ENCODE measurements at places on chromosomes 3 and 15.
A peak's percentile ranks its signal among the peaks of the same experiment; 100 is the strongest.

- no peaks in the 10 kb centered on the region for H3K4me1 ChIP-seq
- no peaks in the 10 kb centered on the region for H3K36me3 ChIP-seq
- no peak overlapping the region for H3K27ac ChIP-seq
- no peak overlapping the region for H3K4me3 ChIP-seq
Measured at GRCh38 chr15:92200891-92201290, 192.8 kb upstream of the ST8SIA2 start.

GRCh38 chr3:132605374-132605792 lies 8.3 kb downstream of the ACKR4 start:
- no peaks in the 10 kb centered on the region for H3K27me3 ChIP-seq
- H3K27ac ChIP-seq, result no peak overlapping the region

DNA sequence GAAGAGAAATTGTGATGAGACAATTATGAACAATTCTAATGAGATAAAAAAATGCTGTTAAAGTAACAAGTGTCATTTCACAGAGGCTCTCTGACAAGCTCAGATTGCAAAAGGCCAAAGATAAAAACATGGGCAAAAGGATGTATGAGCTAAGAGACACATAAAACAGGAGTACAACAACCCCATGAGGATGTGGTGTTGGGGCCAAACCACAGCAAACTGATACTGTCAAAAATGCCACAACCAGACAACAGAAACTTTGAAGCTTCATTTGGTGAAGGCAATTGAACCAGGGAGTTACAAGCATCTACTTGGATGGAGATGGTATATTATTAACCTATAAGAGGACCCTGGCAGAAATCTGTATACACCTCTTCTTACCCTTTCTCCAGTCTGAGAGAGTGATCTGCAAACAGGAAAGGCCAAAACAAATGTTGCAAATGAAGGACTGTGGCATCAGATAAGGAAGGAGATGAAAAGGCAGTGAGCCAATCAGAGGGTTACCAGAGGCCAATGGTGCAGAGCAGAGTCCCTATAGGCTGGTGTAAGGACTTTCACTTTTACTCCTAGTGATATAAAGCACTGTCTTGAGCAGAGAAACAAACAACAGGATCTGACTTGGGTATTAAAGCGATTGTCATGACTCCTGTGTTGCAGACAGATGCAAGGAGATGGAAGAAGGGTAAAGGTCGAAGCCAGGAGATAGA lies 659.0 kb downstream of the NTRK3 start:
- H3K36me3 ChIP-seq, result no peaks in the 10 kb centered on the region
- H3K27me3 ChIP-seq, result no peaks in the 10 kb centered on the region
- H3K4me1 ChIP-seq, result peaks cover 4% of the 10 kb centered on the region
- DNase-seq, result no peak
- no peak overlapping the region for H3K4me3 ChIP-seq
- H3K27ac ChIP-seq, result no peak overlapping the region

- H3K27me3 ChIP-seq, result peaks cover 6% of the 10 kb centered on the region
- no peak overlapping the region for H3K4me3 ChIP-seq
- no peaks in the 10 kb centered on the region for H3K36me3 ChIP-seq
- DNase-seq, result no peak
Measured at GRCh38 chr3:16112910-16113504, 61.5 kb upstream of the GALNT15 start.

- no peak for DNase-seq
- no peaks in the 10 kb centered on the region for H3K27me3 ChIP-seq
- H3K4me1 ChIP-seq, result no peaks in the 10 kb centered on the region
- H3K4me3 ChIP-seq, result no peak overlapping the region
Measured at GRCh38 chr15:79035111-79035601, 55.4 kb downstream of the RASGRF1 start.

- H3K36me3 ChIP-seq, result no peaks in the 10 kb centered on the region
- no peak overlapping the region for H3K27ac ChIP-seq
- no peak for DNase-seq
- H3K4me1 ChIP-seq, result no peaks in the 10 kb centered on the region
- no peaks in the 10 kb centered on the region for H3K27me3 ChIP-seq
Measured at GRCh38 chr3:19749448-19750017, 184.5 kb downstream of the EFHB start.

DNA sequence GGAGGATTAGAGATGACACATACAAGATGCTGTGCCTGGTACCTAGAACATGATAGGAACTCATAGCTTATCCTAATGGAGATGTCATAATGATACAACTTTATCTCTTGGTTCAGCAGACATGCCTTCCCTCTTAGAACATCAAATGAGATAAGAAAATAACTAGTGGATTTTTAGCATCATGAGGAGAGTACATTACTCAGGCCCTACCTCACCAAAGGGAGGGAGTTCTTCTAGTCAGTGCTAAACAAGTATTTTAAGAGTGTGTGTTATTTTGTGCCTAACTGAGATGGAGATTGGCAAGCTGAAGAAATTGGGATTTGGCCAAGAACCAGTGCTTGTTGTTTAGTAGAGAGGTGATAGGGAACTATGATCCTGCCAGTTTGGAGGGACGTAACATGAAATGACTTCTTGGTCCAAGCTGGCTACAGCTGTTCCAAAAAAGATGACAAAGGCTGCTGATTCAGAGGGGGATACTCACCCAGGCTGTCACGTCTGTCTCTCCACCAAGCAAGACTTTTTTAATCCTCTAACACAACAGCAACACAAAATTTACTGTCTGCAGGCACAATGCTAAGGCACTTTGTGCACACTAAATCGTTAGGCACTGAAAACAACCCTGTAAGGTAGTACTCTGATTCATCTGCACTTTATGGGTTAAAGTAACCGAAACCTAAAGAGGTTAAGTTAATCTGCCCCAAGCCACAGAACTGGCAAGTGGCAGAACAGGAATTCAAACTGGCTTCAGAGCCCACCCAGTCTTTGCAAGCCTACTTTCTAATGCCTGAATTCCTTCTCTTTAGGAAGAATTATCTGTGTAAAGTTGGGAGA lies 126.5 kb downstream of the CMSS1 start:
- H3K27ac ChIP-seq, result no peak overlapping the region
- no peaks in the 10 kb centered on the region for H3K36me3 ChIP-seq
- H3K27me3 ChIP-seq, result no peaks in the 10 kb centered on the region
- no peak overlapping the region for H3K4me3 ChIP-seq

DNA sequence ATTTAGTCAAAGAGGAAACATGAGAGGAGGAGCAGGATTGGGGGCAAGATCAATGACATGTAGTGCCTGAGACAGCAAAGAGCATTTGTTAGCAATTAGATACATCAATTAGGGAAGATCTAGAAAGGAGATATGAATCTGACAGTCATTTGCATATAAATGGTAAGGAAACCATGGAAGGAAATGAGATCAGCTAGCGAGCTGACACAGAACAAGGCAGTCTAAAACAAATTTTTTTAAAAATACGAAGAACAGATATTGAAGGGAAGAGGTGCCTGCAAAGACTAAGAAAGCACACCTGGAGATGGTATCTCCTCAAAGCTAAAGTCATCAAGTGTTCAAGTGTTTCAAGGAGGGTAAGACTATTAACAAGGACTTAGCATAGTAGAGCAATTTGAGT lies 4.6 kb downstream of the EPM2AIP1 start:
- no peak overlapping the region for H3K27ac ChIP-seq
- no peaks in the 10 kb centered on the region for H3K27me3 ChIP-seq
- DNase-seq, result peak; percentile 64
- peaks cover 24% of the 10 kb centered on the region for H3K4me1 ChIP-seq
- H3K36me3 ChIP-seq, result peaks cover 43% of the 10 kb centered on the region

DNA sequence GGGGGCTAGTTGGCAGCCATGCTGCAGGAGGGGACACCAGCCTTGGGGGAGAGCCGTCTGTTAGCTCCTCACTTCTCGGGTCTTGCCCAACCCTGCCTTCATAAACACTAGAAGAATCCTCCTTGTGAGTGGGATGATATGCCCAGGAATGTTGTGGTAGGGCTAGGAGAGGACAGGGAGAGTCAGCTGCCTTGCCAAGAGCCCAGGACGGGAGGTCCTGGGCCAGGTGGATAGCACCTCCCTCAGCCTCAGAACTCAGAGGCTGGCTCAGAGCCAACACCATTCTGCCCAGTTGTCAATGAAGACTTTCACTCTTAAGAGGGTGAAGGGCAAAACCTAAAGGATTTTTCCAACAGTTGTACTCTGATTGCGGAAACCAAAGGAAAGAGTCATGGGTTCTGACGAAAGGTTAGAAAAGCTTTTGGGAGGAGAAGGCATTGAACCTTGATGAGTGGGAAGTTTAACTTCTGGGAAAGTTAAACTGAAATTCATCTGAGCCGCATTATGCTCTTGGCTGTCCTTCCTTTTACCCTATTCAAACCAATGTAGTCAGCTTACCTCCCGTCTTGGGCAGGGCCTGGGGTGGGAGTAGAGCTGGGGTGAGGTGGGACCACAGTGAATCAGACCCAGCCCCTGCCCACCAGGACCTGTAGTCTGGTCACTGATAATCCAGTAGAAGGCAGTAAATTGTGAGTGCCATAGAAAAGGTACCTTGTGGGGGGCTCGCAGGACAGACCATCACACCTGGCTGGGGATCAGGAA lies 81.9 kb downstream of the FAM43A start:
- H3K27me3 ChIP-seq, result no peaks in the 10 kb centered on the region
- peaks cover 16% of the 10 kb centered on the region for H3K4me1 ChIP-seq
- H3K4me3 ChIP-seq, result no peak overlapping the region
- H3K36me3 ChIP-seq, result no peaks in the 10 kb centered on the region
- no peak overlapping the region for H3K27ac ChIP-seq
- no peak for DNase-seq

DNA sequence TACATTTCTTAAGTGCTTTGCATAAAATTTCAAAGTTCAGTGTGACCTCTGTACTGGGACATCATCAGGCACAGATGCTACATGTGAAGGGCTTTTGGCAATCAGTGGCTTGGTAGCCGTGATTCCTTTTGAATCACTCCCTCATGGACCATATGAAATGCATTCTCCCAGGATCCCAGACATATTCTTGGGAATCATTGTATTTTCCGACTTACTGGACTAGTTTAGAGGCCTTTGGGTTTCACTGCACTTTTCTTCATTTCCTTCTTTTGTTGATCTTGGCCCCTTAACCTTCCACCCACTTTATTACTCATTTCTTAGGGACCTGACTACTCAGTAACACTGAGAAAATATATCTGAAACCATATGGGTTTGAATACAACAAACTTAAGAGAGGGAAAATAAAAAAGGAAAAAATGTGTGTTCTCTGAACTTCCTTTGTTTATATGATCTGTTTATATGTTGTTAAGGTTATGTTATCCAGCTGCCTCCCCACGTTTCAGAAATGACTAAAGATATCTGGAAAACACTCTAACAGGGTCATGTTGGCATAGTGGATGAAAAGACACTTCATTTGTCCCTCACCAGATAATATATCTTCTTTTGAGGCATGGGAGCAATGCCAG lies 35.1 kb downstream of the HMG20A start:
- H3K27ac ChIP-seq, result no peak overlapping the region
- H3K4me3 ChIP-seq, result no peak overlapping the region
- DNase-seq, result no peak
- peaks cover 15% of the 10 kb centered on the region for H3K4me1 ChIP-seq
- peaks cover 22% of the 10 kb centered on the region for H3K36me3 ChIP-seq

DNA sequence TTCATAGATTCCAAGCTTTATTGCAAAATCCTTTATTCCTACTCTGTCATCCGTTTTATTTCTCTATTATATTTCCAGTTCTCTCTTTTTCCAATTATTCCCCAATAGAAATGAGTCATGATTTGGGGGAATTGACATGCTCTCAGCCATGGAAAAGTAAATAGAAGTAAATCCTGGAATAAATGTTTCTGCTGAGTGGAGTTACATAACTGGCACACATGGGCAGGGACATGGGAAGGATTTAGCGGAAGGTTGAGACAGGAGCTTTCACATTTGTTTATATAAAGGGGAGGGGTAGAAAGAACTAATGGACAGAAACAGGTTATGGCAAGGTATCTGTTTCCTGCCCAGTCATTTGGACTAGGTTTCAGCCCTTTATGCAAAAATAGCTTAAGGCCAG lies 221.6 kb downstream of the PLOD2 start:
- DNase-seq, result no peak
- no peaks in the 10 kb centered on the region for H3K27me3 ChIP-seq
- H3K4me1 ChIP-seq, result no peaks in the 10 kb centered on the region
- no peak overlapping the region for H3K4me3 ChIP-seq
- H3K36me3 ChIP-seq, result no peaks in the 10 kb centered on the region

GRCh38 chr15:40333922-40334492 lies 6.7 kb downstream of the CCDC9B start:
- H3K4me3 ChIP-seq, result no peak overlapping the region
- H3K27me3 ChIP-seq, result no peaks in the 10 kb centered on the region
- H3K4me1 ChIP-seq, result peaks cover 31% of the 10 kb centered on the region
- H3K27ac ChIP-seq, result no peak overlapping the region

DNA sequence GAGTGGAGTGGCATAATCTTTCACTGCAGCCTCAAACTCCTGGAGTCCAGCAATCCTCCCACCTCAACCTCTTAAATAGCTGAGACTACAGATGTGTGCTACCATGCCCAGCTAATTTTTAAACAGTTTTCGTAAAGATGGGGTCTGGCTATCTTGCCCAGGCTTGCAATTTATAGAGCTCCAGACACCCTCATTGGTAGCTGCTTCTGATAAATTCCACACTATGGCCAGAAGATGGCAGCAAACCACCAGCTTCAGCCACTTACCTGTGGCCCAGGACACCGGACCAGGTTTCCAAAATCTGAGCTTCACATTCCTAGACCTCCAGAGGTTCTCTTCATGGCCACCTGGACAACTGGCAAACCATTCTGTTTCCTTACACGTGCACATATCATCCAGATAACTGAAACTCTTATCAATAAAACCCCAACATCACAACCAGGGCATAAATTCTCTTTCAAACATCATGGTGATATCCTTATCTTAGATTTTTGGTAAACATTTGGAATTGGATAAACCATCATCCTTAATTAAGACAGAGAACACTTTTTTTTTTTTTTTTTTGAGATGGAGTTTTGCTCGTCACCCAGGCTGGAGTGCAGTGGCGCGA lies 28.9 kb downstream of the FBXW12 start:
- no peaks in the 10 kb centered on the region for H3K27me3 ChIP-seq
- no peaks in the 10 kb centered on the region for H3K36me3 ChIP-seq
- H3K27ac ChIP-seq, result no peak overlapping the region
- no peak overlapping the region for H3K4me3 ChIP-seq
- DNase-seq, result peak; percentile 55

GRCh38 chr3:28334552-28334951 lies 14.0 kb upstream of the ZCWPW2 start:
- peaks cover 30% of the 10 kb centered on the region for H3K36me3 ChIP-seq
- no peaks in the 10 kb centered on the region for H3K27me3 ChIP-seq
- no peak overlapping the region for H3K4me3 ChIP-seq
- no peak for DNase-seq
- H3K4me1 ChIP-seq, result peaks cover 4% of the 10 kb centered on the region
- H3K27ac ChIP-seq, result no peak overlapping the region

DNA sequence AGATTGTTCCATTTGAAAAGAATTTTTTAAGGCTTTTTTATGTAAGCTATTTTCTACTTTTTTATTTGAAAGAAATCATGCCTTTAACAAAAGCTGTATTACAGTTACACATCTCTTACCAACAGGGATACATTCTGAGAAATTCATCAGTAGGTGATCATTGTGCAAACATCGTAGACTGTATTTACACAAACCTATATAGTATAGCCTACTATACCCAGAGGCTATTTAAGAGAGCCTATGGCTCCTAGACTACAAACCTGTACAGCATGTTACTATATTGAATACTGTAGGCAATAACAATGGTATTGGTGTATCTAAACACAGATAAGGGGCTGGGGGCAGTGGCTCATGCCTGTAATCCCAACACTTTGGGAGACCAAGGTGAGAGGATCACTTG lies 43.1 kb downstream of the PEAK1 start:
- no peak overlapping the region for H3K4me3 ChIP-seq
- H3K36me3 ChIP-seq, result no peaks in the 10 kb centered on the region
- no peaks in the 10 kb centered on the region for H3K27me3 ChIP-seq
- H3K27ac ChIP-seq, result no peak overlapping the region
- DNase-seq, result no peak

All from CD4-positive, alpha-beta T cell (primary cell).